ENCODE measurements at places on chromosomes 3 and 15. TPM values are rescaled to one million over a fixed set of nuclear protein-coding genes. Genes with fewer than 3 reads are reported as not detected.

DNA sequence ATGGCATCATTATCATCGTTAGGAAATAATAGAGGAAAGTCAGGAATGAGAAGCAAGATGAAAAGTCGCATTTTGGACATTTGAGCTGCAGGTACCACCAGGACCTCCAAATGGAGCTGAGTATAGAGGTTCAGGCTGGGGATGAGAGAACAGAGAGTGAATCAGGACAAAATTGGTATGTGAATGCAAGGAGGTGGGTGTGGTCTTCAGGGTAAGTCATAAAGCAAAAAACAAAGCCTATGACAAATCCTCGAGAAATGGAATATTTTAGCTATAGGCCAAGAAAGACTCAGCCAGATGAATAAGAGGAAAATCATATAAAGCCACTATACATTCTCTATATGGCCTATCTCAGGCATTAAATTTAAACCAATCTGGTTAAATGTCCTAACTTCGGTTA lies 841.3 kb downstream of the ROBO1 start:
- no peaks in the 10 kb centered on the region for H3K27me3 ChIP-seq
- no peaks in the 10 kb centered on the region for H3K36me3 ChIP-seq
- no peak overlapping the region for H3K4me3 ChIP-seq
- H3K4me1 ChIP-seq: no peaks in the 10 kb centered on the region
- DNase-seq: no peak

Gene PSMD6
- total RNA-seq: 86.2 TPM

DNA sequence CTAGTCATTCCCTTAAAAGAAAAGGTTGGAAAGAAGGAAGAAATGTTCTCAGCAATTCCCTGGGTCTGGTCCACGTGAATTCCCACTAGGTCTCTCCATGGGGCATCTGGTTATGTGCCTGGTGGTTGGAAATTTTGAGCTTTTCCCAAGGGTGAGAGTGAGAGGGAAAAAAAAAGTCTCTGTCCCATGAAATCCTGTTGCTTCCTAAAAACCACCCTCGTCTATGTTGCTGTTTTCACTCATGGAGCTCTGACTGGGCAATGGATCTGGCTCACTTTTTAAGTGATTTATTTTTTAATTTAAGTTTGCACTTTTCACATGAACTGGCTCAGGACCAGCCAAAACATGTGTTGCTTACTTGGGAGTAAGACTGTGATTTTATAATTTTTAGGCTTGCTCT lies 190.1 kb downstream of the CHST2 start:
- H3K27me3 ChIP-seq: no peaks in the 10 kb centered on the region
- no peak overlapping the region for H3K4me3 ChIP-seq
- H3K36me3 ChIP-seq: no peaks in the 10 kb centered on the region
- DNase-seq: peak; percentile 16
- peak overlapping the region; percentile 41 for H3K27ac ChIP-seq

- DNase-seq: no peak
- H3K36me3 ChIP-seq: no peaks in the 10 kb centered on the region
- H3K4me3 ChIP-seq: no peak overlapping the region
- H3K27me3 ChIP-seq: no peaks in the 10 kb centered on the region
- H3K27ac ChIP-seq: no peak overlapping the region
Observed at GRCh38 chr15:38846346-38846745, 281.7 kb upstream of the RASGRP1 start.

GRCh38 chr15:62378772-62379498 lies 213.8 kb upstream of the C2CD4B start:
- no peak overlapping the region for H3K4me3 ChIP-seq
- H3K4me1 ChIP-seq: no peaks in the 10 kb centered on the region
- H3K27me3 ChIP-seq: no peaks in the 10 kb centered on the region
- no peak for DNase-seq
- no peaks in the 10 kb centered on the region for H3K36me3 ChIP-seq
